ENCODE measurements at places on chromosomes 13 and 19.

- no peak for DNase-seq
These were observed 133.4 kb upstream of the USP29 start for GRCh38 chr19:56986386-56986785.

DNA sequence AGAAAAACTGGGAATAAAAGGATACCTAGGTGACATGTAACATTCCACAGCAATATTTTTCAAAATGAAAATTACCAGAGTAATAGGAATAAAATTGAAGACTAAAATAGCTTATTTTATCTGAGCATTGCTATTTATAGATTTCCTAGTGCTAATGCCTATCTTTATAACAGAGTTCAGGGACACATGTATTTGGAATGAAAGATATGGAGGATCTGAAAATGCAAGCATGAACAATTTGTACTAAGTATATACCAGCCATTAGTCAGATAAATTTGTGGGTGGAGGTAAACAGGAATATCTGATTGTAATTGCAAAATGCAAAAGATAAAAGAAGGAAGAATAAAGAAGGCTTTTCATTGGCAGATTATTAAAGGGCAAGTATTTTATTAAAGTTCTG, 345.9 kb downstream of the GPC5 start:
- no peak for DNase-seq

- DNase-seq = no peak
These were observed 452.5 kb upstream of the ARGLU1 start for GRCh38 chr13:107020393-107020792.

GRCh38 chr13:76973920-76974617, 17.8 kb upstream of the CLN5 start:
- no peak for DNase-seq

DNA sequence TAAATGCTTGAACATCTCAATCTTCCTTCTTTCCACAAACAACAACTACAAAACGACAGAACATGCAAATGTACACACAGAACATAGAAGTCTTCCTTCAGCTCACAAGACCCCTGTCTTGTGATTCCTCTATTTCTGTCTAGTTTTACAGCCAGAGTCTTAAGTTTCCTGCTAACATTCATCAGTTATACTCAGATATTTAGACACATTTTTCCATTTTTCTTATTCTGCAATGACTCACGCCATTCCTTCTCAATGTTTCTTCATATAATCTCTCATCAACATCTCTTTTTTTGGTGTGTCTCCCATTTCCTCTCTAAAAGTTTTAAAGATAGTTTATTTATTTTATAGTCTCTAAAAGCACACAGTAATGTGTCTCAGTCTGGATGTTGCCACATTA, 1872.9 kb upstream of the PCDH20 start:
- DNase-seq = no peak

Measured in renal pelvis (tissue), 12 donors.